GM03348 (cell line): ENCODE measurements at places on chromosomes 11 and 22.
A peak's percentile ranks its signal among the peaks of the same experiment; 100 is the strongest.

GRCh38 chr11:129804012-129804411, 11.6 kb upstream of the TMEM45B start:
- DNase-seq: no peak

GRCh38 chr11:8689726-8690255, 7.2 kb downstream of the RPL27A start:
- no peak for DNase-seq

DNA sequence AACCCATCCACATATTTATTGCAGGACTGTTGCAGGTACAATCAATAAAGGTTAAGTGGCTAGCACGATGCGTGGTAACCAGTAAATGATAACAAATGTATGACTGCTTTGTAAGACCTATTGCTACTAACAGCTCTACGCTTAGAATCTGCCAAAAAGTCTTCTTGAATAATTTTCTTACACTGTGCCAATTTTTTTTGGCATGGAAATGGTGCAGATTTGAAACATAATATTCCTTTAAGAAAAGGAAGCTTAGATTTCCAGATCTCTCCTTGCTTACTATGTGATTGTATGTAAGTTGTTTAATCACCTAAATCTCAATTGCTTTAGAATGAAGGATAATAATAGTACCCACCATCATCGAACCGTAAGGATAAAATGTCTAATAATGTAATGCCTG, 192.0 kb downstream of the LRRC4C start:
- no peak for DNase-seq

DNA sequence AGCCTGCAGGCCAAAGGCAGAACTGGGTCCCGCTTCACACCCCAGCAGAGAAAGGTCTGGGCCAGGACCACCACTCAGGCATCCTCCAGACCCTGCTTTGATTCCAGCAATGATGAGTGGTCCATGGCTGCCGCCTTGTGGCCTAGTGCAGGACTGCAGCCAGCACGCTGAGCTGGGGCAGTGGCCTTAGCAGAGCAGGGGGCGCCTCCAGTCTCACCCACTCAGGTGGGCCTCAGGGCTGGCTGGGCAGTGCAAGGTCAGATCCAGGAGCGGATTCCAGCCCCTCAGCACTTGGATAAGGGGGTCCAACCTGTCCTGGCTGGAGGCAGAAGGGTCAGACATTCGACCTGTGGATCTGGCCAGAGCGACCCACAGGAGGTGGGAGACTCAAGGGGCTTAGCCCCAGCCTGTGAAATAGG, 9.6 kb upstream of the PDE2A start:
- DNase-seq: peak; percentile 83

- DNase-seq: no peak
Observed at GRCh38 chr11:97356144-97356543, 966.3 kb downstream of the JRKL start.

GRCh38 chr11:75389276-75389605, 10.1 kb upstream of the RPS3 start:
- DNase-seq: no peak

- no peak for DNase-seq
Observed at GRCh38 chr11:114149689-114150407, 90.3 kb downstream of the ZBTB16 start.

DNA sequence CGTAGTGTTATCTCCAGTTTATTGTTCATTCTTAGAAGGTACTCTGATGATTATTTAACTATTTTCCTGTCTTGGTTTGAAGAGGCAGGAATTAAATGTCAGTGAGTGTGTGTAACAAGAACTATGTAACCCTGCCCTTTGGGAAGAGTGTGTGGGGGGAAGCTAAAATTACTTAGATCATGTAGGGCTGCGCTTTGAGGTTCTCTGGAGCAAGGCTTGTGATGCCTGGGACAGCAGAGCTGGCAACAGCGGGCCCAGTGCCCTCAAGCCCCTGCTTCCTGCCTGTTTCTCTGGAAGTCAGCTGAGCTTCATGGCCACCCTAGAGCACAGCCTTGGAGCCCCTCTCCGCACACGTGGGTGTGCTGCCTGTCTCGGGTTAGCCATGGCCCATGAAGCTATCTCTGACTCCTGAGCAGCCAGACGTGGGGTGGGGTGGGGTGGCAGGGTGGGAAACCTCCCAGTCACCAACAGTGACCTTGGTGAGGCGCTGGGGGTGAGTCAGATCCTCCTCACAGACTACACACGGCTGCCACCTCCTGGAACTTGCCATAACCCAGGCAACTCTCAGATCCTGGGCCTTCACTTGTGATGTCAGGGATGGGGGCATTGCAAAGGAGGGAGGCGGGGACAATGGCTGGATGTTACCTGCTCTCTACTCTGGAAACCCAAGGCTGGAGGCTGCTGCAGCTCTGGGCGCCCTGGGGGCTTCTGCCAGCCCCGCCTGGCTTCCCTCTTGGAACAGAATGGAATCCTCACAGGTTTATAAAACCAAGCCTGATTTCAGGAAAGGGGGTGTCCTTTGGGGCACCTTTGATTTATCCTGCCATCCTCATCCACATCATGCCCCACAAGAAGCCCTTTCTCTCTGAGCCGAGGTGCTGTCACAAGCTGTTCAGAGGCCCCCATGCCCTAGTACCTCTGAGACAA, 88.6 kb downstream of the SNX19 start:
- peak; percentile 90 for DNase-seq

- DNase-seq: peak; percentile 60
Observed at GRCh38 chr11:48064306-48064705, 83.9 kb downstream of the PTPRJ start.

GRCh38 chr22:29581799-29582198, 886 bp upstream of the NIPSNAP1 start:
- no peak for DNase-seq

GRCh38 chr11:120068114-120068573, 69.8 kb downstream of the TRIM29 start:
- no peak for DNase-seq

DNA sequence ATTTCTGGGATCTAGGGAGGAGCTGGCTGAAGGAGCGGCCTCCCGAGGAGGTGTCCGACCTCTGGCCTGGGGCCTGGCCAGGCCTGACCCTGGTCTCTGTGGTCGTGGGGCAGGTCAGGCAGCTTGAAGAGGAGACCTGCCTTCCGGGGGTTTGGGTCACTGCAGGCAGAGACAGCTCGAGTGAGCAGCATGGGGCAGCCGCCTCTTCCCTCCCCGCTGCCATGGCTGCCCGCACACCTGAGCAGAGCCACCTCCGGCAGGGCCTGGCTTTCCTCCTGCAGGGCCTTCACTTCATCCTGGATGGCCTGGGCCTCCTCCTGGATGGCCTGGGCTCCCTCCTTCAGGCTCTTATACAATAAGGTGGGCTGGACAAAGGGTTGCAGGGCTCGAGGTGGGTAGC, 8.0 kb upstream of the NAALADL1 start:
- no peak for DNase-seq

GRCh38 chr11:36456156-36456555, 53.9 kb downstream of the TRAF6 start:
- DNase-seq: peak; percentile 68

GRCh38 chr11:106694501-106694900, 323.8 kb downstream of the GUCY1A2 start:
- no peak for DNase-seq

- DNase-seq: no peak
Observed at GRCh38 chr11:66221726-66222236, 46.7 kb upstream of the RAB1B start.

- no peak for DNase-seq
Observed at GRCh38 chr11:117633186-117633754, 163.7 kb downstream of the DSCAML1 start.

- peak; percentile 99 for DNase-seq
Observed at GRCh38 chr11:66568124-66568916, at the start of gene CTSF. CTSF (minus strand) TSS chr11:66568606; CDS start chr11:66568486, 120 bp downstream.

GRCh38 chr11:72421351-72421750, 13.0 kb downstream of the CLPB start:
- no peak for DNase-seq

DNA sequence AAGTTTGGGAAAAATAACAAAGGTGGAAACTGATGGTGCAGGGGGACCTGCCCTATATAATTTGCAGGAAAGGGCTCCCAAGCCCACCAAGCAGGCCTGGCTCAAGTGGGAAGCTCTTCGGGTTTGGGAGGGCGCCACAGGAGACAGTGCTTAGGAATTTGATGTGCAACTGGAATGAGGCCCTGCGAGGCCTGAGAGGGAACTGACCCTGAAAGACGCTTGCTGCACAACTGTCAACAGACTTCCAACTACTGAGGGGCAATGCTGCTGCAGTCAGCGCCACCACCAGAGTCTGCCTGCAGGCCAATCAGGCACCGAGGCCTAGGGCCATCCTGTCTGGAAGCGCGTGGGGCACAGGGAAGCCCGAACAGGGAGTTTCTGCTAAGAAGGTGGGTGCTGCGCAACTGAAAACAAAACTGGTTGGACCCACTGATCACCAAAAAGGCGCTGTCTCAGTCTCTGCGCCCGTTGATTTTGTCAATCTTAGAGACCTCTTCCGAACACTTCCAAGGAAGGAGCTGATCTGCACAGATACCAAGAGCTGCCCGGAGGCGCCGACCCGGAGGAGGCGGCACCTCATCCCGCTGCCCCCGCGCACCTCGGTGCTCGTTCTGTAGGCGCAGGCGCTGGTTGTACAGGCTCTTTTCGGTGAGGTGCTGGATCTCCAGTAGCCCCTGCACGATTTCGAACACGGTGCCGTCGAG, 667 bp downstream of the DGCR6L start:
- peak; percentile 45 for DNase-seq

GRCh38 chr11:57513452-57513795, 2.1 kb downstream of the SLC43A1 start:
- DNase-seq: no peak

DNA sequence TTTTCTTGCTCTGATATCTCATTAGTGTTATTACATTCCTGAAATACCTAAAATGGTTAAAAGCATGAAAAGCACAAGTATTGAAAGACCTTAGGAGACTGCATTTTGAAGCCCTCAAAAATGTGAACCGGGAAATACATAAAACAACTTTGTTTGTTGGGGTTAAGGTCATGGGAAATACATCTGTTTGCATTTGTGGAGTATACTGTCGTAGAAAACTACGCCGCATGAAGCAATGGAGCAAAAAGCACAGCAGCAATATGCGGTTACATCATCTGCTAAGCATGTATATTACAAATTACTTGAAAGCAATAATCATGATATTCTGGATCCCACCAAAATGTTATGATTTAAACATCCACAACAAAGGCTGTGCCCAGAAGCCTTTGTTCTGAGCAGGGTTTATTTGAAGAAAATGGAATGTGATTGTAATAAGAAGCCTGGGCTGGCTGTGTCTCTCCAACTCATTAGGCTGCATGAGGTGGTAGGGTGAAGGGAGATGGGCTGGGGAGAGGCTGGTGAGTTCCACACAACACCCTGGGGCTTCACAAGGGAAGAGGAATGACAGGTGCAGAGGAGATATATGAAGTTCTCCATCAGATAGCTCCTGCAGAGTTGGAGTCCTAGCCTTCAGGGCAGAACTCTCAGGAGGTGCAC, 64.7 kb upstream of the LIN7C start:
- peak; percentile 13 for DNase-seq

DNA sequence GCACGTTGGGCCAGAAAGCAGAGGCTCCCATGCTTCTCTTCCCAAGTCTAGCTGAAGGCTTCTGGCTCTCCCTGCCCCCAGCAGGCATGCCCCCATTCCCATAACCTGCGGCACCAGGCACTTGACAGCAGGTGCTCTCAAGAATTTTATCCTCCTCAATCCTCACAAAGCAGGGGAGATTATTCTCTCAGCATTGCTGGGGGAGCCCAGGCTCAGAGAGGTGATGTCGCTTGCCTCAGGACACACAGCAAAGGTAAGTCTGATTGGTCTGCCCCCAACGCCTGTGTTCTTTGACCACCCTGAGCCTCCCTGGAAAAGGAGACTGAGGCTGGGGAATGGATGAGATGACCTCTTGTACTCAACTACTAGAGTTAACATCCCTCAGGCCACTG, 4.8 kb downstream of the TST start:
- no peak for DNase-seq

DNA sequence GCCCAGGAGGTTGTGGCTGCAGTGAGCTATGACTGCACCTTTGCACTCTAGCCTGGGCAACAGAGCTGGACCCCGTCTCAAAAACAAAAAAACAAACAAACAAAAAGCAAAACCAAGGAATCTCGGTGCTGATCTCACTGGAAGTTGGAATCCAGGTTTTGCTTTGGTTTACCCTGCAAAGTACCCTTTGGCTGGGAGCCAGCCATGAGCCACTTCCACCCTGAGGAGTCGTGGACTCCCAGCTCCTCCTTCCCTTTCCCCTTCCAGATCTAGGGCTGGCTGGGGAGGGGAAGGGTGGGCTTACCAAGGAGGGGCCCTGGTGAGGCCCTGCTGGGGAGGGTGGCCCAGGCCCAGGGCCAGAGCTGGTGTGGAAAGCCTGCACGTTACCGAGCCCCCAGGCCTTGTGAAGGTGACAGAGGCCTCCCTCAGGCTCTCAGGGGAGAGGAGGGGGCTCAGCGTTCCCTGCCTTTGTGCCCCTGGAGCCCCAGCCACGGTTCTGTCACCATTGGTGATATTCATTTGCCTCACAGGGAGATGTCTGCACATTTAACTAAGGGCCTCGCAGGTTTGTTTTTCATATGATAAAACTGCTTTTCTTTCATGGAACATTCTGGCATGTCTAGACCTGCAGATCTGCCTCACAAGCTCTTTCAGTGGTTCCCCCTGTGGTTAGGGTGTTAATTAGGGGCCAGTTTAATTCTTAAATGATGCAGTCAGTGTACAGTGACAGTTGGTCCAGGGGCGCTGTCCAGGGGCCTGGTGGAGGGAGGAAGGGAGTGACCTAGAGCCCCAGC, 29.0 kb downstream of the FBLN1 start:
- no peak for DNase-seq

DNA sequence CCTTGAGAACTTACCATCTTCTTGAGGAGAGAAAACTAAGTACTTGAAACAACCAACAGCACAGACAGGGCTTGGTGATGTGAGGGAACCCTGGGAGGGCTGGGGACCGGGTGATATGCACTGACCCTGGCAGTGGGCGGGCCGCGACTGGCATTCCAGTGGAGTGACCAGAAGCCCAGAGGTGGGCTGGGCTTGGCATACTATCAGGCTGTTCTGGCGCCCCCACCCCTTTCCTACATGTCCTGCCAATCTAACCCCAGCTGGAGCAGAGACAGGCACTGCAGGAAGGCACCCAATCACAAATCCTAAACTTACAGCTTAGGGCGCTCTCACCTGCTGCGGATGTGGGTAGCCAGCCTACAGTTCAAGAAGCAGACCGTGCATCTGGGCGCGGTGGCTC, 54.0 kb upstream of the GCAT start:
- DNase-seq: no peak

GRCh38 chr22:44080936-44081861, 57.1 kb downstream of the PARVB start:
- DNase-seq: peak; percentile 88
